Amygdala (tissue), 56 donors: ENCODE measurements at places on chromosomes 12 and 14.

GRCh38 chr12:46430340-46430948 lies 57.9 kb upstream of the SLC38A2 start:
- DNase-seq = no peak

- no peak for DNase-seq
Observed at GRCh38 chr12:76706761-76707160, 57.2 kb upstream of the ZDHHC17 start.

GRCh38 chr12:114190971-114191370 lies 215.0 kb downstream of the TBX5 start:
- DNase-seq = no peak

DNA sequence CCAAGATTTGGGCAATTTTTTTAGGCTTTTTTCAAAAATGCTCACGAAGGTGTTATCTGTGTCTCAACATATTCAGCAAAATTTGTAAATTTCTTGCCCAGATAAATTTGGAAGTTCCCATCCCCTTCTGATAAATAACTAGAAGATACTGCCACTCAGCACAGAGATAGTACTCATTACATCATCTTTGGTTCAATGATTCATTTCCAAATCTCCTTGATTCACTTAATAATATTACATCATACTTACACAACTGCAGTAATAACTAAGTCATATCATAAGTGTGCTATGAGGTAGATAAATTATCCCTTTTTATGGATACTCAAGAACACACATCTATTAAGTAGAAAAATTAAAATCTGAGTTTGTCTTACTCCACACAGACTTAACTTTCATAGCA lies 89.4 kb downstream of the RPAP3 start:
- DNase-seq = no peak

DNA sequence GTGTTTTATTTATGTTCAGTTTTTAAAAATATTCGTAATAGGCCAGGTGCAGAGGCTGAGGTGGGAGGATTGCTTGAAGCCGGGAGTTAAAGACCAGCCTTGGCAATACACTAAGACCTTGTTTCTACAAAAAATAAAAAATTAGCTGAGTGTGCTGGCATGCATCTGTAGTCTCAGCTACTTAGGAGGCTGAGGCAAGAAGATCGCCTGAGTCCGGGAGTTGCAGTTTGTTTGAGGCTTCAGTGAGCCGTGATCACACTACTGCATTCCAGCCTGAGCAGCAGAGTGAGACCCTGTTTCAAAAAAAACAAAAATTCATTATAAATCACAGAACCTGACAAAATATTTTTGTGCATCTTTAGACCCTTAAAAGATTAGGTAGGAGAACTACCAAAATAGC lies 240.1 kb upstream of the ARHGAP5 start:
- DNase-seq = no peak

- no peak for DNase-seq
Observed at GRCh38 chr14:95071649-95072280, 85.6 kb downstream of the DICER1 start.

DNA sequence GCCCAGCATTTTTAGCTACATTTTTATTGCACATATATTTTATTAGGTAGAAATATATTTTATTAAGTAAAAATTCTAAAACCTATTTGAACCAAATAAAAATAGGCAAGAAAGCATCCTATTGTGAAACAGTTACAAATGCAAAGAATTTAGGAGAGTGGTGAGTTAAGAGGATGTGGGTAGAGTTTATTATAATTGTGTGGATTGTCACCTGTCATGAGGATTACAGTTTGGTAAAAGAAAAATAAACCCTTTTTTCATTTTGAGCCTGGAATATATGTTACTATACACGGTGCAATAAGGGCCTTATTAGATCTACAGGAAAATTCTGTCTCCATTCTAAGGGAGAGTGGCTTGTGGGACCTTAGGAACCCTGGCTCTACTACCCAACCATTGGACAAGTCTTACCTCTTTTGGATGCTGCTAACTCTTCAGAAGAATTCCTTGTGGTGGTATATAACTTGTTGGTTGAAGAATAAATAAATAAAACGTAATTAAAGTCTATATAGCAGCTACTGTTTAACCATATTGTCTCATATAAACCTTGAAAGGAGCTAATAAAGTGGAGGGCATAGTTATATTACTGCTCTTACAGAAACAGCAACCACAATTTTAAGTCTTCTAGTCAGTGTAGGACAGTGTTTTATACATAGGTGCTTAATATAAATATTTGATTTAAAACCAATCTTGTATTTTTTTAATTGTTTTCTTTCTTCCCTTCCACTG lies 67.8 kb downstream of the FGD4 start:
- no peak for DNase-seq

- no peak for DNase-seq
Observed at GRCh38 chr14:55160989-55161388, 30.4 kb downstream of the DLGAP5 start.

DNA sequence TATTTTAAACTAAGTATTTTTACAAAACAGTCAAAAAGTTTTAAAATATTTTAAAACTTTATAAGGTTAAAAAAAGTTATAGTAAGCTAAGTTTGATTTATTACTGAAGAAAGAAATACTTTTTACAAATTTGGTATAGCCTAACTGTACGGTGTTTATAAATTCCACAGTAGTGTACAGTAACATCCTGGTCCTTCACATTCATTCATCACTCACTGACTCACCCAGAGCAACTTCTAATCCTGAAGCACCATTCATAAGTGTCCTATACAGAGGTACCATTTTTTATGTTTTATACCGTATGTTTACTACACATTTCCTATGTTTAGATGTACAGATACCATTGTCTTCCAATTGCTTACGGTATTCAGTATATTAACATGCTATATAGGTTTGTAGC lies 170.0 kb downstream of the KLHL28 start:
- no peak for DNase-seq

DNA sequence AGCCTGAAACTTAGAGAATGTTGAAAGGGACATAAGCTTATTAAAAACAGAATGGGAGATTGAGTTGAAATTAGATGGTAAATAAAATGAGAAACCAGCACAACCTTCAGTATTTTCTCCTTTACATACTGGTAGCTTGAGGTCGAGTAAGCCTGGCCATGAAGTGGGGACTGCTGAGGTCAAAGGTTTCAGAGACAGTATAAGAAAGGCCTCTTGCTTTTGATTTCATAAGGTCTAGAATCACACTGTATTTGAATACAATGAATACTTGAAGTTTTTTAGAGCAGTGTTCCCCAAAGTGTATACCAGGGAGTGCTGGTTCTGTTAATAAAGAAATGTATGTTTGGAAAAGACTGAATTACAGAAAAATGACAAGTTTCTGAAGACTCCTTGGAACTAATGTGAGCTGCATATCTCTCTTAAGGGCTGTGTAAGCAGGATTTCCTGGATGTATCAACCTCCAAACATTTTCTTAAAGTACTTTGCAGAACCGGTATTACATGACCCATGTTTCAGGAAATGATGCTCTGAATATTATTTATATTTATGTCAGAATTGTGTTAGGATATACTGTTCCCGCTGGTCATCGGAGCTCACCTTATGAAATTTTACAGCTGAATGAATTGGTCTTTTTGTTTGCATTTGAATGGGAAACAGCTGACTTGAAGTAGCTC lies 85.0 kb downstream of the AKAP6 start:
- no peak for DNase-seq

- no peak for DNase-seq
Observed at GRCh38 chr14:94679106-94679810, 67.1 kb downstream of the SERPINA3 start.

DNA sequence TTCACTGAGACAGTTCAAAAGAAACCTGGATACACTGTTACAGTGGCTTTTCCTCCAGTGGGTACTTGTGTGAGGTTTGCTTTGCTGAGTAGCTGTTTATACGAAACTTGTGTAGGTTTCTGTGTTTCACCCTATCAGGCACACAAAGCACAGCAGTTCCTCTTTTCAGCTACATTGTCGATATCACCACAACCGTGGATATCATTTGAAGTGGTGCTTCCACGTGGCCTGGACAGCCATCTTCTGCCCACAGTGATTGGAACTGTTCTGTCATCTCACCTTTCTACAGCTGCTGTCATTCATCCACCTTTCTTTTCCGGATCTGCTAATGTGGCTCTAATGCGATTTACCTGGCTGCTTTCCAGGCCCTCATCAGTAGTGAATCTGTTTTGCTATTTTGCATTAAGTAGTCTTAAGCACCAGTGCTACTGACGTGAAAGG lies 368.8 kb downstream of the SYT1 start:
- no peak for DNase-seq

- DNase-seq = no peak
Observed at GRCh38 chr12:4742416-4742970, 22.3 kb downstream of the GALNT8 start.

DNA sequence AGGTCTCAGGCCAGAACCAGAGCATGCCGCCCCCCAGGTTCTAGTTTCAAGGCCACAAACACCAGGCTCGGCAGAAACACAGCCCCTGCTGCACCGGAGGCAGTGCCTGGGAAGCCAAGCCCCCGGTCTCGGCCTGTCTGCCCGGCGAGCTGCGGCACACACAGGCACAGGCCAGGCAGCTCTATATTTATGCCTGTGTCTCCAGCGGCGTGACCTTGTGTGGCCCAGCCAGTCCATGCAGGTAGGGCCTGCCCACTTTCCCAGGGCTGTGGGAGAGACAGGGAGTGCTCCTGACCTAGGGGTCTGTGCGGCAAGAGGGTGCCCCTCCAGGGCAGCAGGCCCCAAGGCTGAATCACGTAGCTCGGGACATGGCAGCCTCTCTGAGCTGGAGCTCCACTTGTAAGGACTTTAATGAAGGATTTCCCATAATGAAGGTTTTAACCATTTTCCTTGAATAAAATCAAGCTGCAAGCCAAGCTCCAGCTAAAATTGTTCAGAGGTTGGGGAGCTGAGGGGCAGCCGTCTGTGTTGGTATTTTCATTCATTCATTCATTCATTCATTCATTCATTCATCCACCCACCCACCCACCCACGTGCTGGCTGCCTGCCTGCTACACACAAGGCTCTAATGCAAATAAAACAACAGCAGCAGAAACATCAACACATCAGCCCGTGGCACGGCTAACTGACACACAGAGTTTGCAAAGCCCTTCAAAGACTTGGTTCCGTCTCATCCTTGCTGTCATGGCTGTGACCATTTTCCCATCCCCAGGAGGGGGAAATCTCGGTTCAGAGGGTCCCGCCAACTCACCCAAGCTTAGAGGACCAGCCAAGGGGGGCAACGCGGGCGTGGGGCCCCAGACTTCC lies 92.0 kb downstream of the RFLNA start:
- no peak for DNase-seq

- no peak for DNase-seq
Observed at GRCh38 chr12:110286623-110287022, 5.6 kb downstream of the ATP2A2 start.

- DNase-seq = no peak
Observed at GRCh38 chr14:102606296-102606695, 13.8 kb downstream of the RCOR1 start.

DNA sequence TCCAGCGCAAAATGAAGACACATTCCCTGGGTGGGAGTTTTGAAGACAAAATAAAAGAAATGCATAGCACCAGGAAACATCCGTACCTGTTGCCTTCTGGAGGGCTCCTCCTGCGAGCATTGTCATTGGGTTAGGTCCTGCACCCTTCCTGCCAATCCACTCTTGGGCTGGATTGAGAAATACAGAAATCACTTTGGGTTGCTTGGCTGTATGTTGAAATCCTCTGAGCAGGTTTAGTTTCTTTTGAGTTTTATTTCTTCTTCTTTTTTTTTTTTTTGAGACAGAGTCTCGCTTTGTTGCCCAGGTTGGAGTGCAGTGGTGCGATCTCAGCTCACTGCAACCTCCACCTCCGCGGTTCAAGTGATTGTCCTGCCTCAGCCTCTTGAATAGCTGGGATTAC lies 67.6 kb downstream of the ARF6 start:
- DNase-seq = no peak

DNA sequence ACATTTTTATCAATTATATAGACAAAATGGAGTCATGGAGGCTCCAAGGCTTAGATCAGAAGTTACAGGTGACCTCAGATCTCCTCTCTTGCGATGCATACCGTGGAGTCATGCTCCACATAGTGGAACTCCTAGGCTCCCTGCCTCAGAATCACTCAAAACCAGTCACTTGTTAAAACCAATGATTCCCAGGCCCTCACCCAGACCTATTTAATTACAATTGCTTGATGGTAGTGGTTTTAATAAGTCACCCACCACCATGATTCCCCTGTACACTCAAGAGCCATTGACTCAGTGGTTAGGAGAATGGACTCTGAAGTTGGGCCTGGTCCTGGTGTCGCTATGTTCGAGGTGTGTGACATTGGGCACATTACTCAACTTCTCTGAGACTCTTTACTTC lies 26.9 kb downstream of the IFNG-AS1 start:
- DNase-seq = no peak

DNA sequence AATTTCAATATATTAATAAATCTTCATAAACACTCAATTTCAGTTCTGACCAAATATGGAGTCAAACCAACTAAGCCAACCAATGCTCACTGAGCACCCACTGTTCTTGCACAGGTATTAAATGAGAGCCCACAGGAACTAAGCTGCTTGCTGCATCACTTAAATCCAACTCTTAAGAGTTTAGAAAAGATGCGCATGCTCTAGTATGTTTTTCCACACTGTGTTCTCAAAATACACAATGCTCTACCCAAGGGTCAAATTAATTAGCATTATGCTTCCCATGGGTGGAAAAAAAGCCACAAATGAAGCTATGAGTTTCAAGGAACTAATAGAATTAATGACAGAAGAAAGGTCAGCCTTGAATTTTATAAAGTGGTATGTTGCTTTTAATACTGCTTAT lies 3.7 kb upstream of the GPHB5 start:
- DNase-seq = no peak

DNA sequence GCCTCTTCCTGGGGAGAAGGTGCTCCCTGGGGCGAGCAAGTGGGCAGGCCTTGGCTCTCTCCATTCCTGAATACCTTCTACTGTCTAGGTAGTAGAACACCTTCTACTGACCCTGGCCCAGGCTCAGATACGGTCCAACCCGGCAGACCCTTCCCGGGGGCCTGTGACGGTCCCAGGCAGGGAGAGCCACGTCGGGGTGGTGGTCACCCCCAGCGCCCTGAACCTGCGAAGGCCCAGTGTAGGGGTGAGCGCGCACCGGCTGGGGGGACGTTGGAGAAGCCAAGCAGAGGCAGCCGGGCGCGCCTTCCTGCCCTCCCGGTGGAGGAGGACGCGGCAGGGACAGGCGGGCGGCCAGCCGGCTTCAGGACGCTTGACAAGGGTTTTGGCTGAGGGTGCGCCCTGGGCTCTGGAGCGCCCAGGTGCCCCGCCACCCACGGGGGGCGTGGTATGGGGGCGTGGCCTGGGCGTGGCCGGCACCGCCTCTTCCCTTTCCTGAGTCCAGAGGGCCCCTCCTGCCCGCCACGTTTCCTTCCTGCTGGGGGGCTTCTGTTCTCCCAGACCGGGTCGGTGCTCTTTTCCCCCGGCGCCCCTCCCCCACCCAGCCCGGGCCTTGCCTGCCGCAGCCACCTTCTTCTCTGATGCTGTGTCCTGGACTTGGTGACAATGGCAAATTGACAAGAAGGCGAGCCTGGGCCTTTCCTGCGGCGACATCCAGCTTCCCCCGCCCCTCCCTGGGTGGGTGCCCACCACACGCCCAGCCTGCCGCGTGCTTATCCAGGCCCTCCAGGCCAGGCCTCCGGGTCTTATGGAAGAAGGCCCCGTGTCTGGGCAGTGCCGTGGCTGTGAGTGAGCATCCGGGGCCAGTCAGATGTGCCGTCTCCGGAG lies 24.5 kb upstream of the PPP1R13B start:
- no peak for DNase-seq

GRCh38 chr12:88518863-88519403 lies 61.3 kb downstream of the KITLG start:
- DNase-seq = no peak

- no peak for DNase-seq
Observed at GRCh38 chr14:101732118-101732517, 29.4 kb upstream of the PPP2R5C start.
